Activated T-helper 1 cell treated with anti-CD3 and anti-CD28 coated beads, Interleukin-2, amount 50 U/mL, for 16 hours (primary cell): ENCODE measurements at places on chromosomes 7 and 10.
A peak's percentile ranks its signal among the peaks of the same experiment; 100 is the strongest.

- no peak for DNase-seq
Observed at GRCh38 chr7:151661587-151661986, 141.9 kb upstream of the RHEB start.

GRCh38 chr10:60732807-60733516 is 45.3 kb upstream of the CDK1 start:
- peak; percentile 43 for DNase-seq

DNA sequence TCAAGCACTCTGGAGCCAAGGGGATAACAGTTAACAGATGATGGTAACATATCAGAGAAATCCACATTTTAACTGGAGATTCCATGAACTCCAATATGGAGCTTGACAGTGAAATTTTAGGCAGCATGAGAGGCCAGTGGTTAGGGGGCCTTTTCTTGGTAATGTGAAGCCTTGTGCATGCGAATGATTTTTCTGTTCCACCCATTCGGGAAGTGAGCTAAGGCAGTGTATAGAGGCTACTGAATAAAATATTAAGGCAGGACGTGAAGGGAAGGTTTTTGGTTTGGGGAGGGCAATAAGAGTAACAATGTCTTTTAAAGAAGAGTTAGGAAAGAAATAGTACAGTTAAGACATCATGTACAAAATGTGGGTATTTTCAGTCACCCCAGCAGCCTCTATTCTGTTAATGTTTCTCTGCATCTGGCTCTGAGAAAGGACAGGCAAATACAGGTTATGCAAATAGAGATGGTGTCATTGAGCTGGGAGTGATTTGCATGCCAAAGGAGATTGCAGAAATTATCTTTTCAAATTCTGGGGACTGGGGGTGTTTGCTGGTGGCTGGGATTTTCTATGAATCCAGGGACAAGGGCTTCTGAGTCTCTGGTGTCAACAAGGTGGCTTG is 6.8 kb upstream of the TAS2R60 start:
- no peak for DNase-seq

DNA sequence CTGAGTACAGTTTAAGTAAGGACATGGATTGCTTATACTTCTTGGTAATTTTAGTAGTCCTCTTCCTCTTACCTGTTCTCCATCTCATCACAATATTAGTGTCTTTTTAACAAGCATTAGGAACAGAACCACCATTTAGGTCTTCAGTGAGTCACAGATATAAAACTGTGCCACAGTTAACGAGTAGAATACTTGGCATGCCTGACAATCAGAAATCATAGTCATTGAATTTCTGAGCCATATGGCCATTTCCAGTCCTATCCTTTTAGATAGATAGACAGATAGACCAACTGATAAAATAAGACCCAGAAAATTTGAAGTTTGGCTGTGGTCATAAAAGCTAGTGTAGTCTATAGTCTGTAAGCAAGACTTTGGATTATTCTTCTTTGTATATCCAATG is 71.1 kb downstream of the GBF1 start:
- no peak for DNase-seq

GRCh38 chr7:16753102-16753931 is at the start of gene TSPAN13:
TSPAN13 (plus strand) TSS chr7:16753755; CDS start chr7:16753968, 213 bp downstream.
- DNase-seq, result no peak

DNA sequence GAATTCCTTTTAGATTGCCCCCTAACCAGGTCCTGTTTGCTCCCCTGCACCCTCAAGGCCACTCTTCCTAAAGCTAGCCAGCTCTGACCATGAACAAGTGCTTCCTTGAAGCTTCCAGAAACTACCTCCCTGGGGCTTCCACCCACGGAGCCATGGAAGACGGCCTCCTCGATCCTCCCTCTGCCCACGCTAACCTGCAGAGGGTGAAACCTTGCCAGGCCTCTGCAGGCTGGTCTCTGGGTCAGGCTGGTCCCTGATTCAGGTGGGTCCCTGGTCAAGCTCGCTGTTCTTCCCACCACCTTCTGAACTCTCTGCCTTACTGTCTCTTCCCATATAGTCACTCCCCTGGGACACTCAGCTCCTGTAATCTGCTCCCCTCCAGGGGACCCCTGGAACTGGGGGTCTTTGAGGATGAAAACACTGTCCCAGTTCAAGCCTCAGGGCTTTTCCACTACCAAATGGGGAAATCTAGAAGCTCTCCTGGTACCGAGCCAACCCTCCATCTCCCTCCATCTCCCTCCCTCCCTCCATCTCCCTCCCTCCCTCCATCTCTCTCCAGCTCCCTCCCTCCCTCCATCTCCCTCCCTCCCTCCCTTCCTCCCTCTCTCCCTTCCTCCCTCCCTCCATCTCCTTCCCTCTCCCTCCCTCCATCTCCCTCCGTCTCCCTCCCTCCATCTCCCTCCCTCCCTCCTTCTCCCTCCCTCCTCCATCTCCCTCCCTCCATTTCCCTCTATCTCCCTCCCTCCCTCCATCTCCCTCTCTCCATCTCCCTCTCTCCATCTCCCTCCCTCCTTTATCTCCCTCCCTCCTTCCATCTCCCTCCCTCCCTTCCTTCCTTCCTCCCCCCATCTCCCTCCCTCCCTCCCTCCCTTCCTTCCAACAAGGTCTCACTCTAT is 2.9 kb downstream of the MLXIPL start:
- DNase-seq, result no peak

DNA sequence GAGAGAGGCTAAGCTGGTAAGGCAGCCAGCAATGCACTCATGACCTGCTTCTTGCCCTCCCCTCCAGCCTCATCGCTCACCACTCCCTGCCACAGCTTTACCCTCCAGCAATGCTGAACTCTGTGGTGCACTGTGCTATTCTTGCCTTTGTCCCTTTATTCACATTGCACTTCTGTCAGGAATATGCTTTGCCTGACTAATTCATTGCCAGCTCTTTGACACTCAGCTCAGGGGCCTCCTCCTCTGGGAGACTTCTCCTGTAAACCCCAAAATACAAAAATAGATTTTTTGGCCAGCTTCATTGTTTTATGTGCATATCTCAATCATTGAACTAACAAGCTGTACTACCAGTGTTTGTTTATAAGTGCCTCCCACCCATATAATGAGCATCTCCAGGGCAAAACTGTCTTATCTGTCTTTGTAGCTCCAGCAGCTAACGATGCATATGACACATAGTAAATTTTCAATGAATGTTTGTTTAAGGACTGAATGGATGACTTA is 8.2 kb downstream of the CNNM1 start:
- DNase-seq, result no peak

- DNase-seq, result no peak
Observed at GRCh38 chr10:58775960-58776567, 263.4 kb downstream of the BICC1 start.

- no peak for DNase-seq
Observed at GRCh38 chr7:44703921-44704320, 44.7 kb upstream of the ZMIZ2 start.

GRCh38 chr10:62511238-62511637 is 137.1 kb downstream of the ZNF365 start:
- no peak for DNase-seq

DNA sequence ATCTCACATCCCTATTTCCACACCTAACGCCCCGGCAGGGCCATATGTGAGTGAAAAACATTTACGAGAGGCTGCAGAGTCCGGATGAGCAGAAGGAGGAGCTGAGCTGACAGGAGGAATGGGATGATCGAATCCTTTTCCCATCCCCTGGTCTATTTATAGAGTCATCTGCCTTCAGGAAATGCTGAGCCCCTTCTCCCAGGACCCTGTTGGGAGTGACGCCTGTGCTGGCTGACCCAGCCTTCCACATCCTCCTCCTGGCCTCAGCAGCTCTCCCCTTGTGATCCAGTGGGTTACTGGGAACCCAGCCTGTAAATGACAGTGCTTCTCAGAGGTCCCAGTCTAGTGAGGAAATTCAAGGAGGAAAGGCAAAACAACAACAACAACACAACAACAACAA is 16.6 kb downstream of the DENND2A start:
- DNase-seq, result no peak

DNA sequence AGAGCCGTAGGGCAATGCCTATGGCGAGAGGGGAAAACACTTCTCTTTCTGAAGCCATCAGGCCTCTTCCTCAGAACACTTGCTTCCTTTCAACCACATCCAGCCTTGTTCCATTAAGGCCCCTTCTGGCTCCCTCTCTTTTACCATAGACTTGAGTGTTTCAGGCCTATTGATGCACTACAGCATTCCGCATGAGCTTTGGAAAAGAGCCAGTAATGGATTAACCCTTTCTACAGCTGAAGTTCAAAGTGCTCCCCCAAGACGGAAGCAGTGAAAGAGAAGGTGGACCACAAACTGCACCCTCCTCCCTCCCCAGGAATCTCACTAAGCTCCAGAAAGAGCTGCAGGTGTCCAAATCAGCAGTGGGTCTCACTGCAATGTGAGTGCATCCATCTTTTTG is 102.7 kb upstream of the C7orf33 start:
- DNase-seq, result no peak

- DNase-seq, result no peak
Observed at GRCh38 chr7:99992330-99993038, 16.7 kb upstream of the AZGP1 start.

DNA sequence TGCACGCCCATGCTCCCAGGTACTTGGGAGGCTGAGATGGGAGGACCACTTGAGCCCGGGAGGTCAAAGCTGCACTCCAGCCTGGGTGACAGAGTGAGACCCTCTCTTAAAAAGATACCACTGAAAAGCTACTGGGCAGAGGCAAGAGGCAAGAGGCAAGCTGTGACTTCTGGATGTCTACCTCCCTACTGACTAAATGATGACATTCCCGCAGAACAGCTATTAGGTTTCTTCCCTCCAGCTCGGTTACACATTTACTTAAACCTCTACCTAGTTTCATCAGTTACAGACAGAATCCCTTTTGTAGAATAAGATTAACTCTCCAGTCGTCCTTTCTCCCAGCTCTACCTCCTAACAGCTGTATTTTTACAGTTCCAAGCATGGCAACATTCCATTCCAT is 21.2 kb downstream of the RHEB start:
- DNase-seq, result no peak

GRCh38 chr7:101058355-101058754 is 26.9 kb upstream of the TRIM56 start:
- peak; percentile 5 for DNase-seq

- no peak for DNase-seq
Observed at GRCh38 chr10:10146604-10147003, 871.1 kb upstream of the CELF2 start.

DNA sequence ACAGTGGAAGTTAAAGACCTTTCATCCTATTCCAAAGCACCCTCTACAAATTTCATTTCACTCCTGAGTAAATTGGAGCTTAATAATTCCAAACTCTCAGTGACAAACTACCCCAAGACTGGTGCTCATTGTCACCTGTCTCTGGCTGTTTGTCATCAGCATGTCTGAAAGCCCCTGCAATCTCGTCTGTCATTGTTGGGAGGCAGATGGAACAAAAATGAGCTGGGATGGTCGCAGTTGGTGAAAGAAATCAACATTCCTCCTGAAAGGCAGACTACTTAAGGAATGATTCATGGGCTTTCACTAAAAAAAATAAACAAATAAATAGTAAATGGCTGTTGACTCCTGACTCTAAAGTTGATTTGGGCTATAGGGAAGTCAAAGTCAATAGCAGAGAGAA is 69.7 kb upstream of the PALS2 start:
- no peak for DNase-seq

DNA sequence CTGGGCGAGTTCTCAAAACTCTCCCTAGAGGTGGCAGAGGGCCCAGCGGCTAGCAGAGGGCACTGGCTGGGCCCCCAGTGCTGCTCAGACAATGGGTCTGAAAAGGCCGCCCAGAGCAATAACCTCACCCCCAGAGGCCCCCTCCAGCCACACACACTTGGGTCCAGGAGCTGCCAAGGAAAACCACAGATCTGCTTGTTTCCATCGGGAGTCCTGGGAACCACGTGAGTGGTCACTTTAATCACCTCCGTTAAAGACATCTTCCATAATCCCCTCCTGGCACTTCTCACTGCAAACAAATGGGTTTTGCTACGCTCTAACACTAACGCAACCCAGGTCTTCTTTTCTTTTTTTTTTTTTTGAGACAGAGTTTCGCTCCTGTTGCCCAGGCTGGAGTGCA is 30.0 kb downstream of the NUDT1 start:
- no peak for DNase-seq

DNA sequence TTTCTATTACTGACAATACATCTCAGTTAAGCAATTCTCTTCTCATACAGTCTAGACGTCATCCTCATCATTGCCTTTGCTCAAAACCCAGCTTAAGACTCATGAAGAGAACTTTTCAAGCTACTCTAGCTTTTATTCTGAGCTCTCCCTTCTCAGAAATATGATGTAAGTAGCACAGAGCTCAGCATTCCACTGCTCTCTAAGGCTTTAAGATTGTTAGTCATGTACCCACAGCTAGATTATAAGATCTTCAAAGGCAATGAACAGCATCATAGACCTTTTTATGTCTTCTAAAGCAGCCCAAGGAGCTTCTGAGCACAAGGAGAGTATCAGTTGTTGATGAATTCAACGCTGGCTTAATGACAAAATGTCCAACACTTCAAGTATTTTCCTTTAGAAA is 119.3 kb downstream of the NRP1 start:
- DNase-seq, result no peak

- DNase-seq, result no peak
Observed at GRCh38 chr7:113026941-113027340, 59.7 kb downstream of the GPR85 start.

DNA sequence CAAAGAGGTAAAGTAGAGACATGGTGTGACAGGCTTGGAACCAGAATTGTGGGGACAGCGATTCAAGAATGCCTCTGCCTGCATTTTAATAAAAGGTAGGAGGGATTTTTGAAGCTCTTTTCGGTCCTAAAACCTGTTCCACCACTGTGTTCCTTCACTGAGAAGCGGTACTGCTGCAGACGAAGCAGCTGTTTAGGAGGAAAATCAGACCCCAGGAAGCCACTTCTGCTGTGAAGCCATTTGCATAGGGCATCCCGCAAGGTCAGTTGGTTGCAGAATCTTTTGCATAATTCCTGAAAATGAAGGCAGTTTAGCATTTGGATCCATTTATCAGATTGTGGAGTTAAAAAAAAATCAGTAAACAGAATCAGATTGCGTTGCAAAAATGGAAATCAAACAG is 183.3 kb upstream of the PRKCQ start:
- DNase-seq, result no peak

DNA sequence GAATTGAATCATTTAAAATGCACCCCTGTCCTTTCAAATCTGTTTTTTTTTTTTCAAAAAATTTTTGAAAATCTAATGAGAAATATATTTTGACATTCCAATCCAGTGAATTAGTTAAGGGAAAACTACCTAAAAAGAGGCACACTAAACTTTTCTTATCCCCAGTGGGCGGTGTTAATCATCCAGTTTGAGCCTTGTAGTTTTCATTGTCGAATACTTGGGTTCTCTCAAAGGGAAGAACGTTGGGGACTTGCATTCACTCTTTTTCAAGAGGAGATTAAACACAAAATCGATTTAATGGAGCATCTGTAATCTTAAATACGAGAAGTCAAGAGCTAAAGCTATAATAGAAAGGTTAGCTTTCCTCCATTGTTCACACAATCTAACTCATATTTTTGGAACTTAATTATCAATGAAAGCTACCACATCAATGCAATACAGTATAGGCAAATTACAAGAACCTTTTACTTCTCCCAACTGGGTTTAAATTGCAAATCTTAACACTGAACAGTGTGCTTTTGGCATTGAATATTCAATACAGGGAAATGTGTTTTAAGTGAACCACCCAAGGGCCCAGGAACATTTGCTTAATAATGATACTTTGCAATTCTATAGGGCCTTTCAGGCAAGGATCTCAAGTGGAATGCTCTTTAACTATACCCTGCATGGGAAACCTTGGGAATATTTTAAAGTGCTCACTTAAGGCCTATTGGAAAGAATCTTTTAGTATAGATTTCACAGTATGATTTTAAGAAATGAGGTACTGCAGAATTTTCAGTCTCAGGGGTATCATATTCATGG is 13.1 kb upstream of the SP8 start:
- DNase-seq, result no peak
